ENCODE measurements at places on chromosomes 4 and X.

- no peak overlapping the region for H3K4me3 ChIP-seq
- DNase-seq: no peak
- H3K27me3 ChIP-seq: no peaks in the 10 kb centered on the region
- H3K27ac ChIP-seq: no peak overlapping the region
- H3K4me1 ChIP-seq: no peaks in the 10 kb centered on the region
- H3K36me3 ChIP-seq: no peaks in the 10 kb centered on the region
Observed at GRCh38 chr4:38788317-38788716, 5.5 kb upstream of the TLR10 start.

GRCh38 chr4:8297691-8298485 is 28.3 kb downstream of the HTRA3 start:
- H3K4me1 ChIP-seq: peaks cover 3% of the 10 kb centered on the region
- no peak overlapping the region for H3K27ac ChIP-seq
- H3K27me3 ChIP-seq: no peaks in the 10 kb centered on the region
- no peak for DNase-seq
- peaks cover 37% of the 10 kb centered on the region for H3K36me3 ChIP-seq

- DNase-seq: peak; percentile 4
- no peaks in the 10 kb centered on the region for H3K27me3 ChIP-seq
- no peaks in the 10 kb centered on the region for H3K4me1 ChIP-seq
- no peak overlapping the region for H3K4me3 ChIP-seq
- no peak overlapping the region for H3K27ac ChIP-seq
Observed at GRCh38 chrX:96909291-96909690, 25.6 kb downstream of the RPA4 start.

DNA sequence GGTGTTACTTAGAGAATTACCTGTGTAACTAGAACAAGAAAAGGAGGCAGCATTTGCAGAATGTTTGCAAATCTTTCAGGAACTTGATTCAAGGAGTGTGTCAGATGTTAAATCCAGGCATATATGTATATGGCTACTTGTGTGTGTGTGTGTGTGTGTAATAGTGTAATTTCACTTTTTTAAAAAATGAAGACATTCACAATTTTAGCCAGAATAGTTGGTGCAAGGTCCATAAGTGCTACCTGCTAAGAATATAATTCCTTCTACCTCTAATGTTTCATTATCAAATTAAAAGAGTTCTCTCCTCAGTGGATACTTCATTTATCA is 158.0 kb downstream of the PALLD start:
- no peaks in the 10 kb centered on the region for H3K36me3 ChIP-seq
- DNase-seq: no peak
- no peaks in the 10 kb centered on the region for H3K27me3 ChIP-seq

- no peak overlapping the region for H3K27ac ChIP-seq
- no peaks in the 10 kb centered on the region for H3K36me3 ChIP-seq
- no peak overlapping the region for H3K4me3 ChIP-seq
- no peaks in the 10 kb centered on the region for H3K4me1 ChIP-seq
- H3K27me3 ChIP-seq: peaks cover 3% of the 10 kb centered on the region
Observed at GRCh38 chrX:119726900-119727555, 31.4 kb upstream of the SOWAHD start.

GRCh38 chrX:23633834-23634580 is 33.3 kb upstream of the PRDX4 start:
- no peak overlapping the region for H3K27ac ChIP-seq
- DNase-seq: no peak
- no peaks in the 10 kb centered on the region for H3K36me3 ChIP-seq
- no peaks in the 10 kb centered on the region for H3K4me1 ChIP-seq
- H3K27me3 ChIP-seq: peaks cover 20% of the 10 kb centered on the region
- no peak overlapping the region for H3K4me3 ChIP-seq

GRCh38 chrX:9471571-9471985 is 6.7 kb downstream of the TBL1X start:
- no peak overlapping the region for H3K4me3 ChIP-seq
- DNase-seq: no peak
- peaks cover 34% of the 10 kb centered on the region for H3K27me3 ChIP-seq

GRCh38 chrX:125219852-125220251 is 99.8 kb upstream of the TEX13C start:
- DNase-seq: no peak
- no peaks in the 10 kb centered on the region for H3K36me3 ChIP-seq
- H3K27ac ChIP-seq: no peak overlapping the region
- no peak overlapping the region for H3K4me3 ChIP-seq
- no peaks in the 10 kb centered on the region for H3K4me1 ChIP-seq
- no peaks in the 10 kb centered on the region for H3K27me3 ChIP-seq

GRCh38 chrX:150085881-150086280 is 147.6 kb upstream of the EOLA2 start:
- peaks cover 49% of the 10 kb centered on the region for H3K4me1 ChIP-seq
- H3K27ac ChIP-seq: no peak overlapping the region
- no peak overlapping the region for H3K4me3 ChIP-seq
- no peaks in the 10 kb centered on the region for H3K36me3 ChIP-seq
- peaks cover 2% of the 10 kb centered on the region for H3K27me3 ChIP-seq

- H3K4me3 ChIP-seq: no peak overlapping the region
- DNase-seq: no peak
- no peak overlapping the region for H3K27ac ChIP-seq
Observed at GRCh38 chrX:65752294-65752693, 84.8 kb downstream of the MSN start.

- peak; percentile 57 for DNase-seq
- no peaks in the 10 kb centered on the region for H3K4me1 ChIP-seq
- no peaks in the 10 kb centered on the region for H3K36me3 ChIP-seq
- no peaks in the 10 kb centered on the region for H3K27me3 ChIP-seq
Observed at GRCh38 chrX:1521459-1521956, 15.5 kb downstream of the P2RY8 start.

GRCh38 chr4:178340468-178340867 is 898.2 kb upstream of the AGA start:
- H3K36me3 ChIP-seq: no peaks in the 10 kb centered on the region
- no peaks in the 10 kb centered on the region for H3K27me3 ChIP-seq
- no peak for DNase-seq
- H3K4me3 ChIP-seq: no peak overlapping the region
- H3K4me1 ChIP-seq: no peaks in the 10 kb centered on the region

GRCh38 chr4:171583790-171584189 is 229.4 kb upstream of the GALNTL6 start:
- no peaks in the 10 kb centered on the region for H3K36me3 ChIP-seq
- no peaks in the 10 kb centered on the region for H3K27me3 ChIP-seq

- H3K4me1 ChIP-seq: no peaks in the 10 kb centered on the region
- H3K36me3 ChIP-seq: no peaks in the 10 kb centered on the region
- H3K4me3 ChIP-seq: no peak overlapping the region
- no peak for DNase-seq
Observed at GRCh38 chrX:108309144-108309543, 129.1 kb downstream of the COL4A6 start.

GRCh38 chr4:55032788-55033187 is 92.6 kb downstream of the KDR start:
- no peak overlapping the region for H3K4me3 ChIP-seq
- H3K4me1 ChIP-seq: no peaks in the 10 kb centered on the region
- no peaks in the 10 kb centered on the region for H3K27me3 ChIP-seq
- no peak overlapping the region for H3K27ac ChIP-seq

GRCh38 chr4:143488687-143489086 is 24.8 kb upstream of the SMARCA5 start:
- no peak overlapping the region for H3K27ac ChIP-seq
- no peaks in the 10 kb centered on the region for H3K36me3 ChIP-seq
- DNase-seq: no peak
- no peak overlapping the region for H3K4me3 ChIP-seq

DNA sequence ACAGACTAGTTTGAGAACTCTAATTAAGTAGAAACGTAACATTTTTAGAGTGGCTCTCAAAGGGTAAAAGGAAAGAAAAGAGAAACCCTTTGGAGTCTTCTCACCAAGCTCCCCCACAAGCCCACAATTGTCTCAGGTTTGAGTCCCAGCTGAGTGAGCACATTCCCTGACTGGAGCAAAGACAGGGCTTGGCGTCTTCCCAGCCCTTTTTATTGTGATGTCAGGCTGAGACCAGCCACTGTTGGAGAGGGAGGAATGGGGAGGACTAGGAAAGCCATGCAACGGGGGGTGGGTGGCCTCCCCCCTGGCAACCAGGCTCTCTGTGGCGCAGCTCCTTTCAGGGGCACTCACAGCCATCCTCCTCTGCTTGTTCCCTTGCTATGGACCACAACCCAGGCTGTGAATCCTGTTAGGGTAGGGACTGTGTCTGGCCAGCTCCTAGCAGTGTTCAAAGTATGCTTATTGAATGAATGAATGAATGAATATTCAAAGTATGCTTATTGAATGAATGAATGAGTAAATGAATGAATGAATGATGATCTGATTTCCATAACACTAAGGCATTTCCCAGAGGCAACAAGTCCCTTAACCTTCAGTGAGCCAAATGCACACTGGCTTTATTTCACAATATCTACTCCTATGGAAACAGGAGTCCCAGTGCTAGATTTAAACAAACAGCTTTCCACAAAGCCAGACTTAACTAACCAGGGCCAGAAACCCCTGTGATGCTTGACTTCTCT is 413.3 kb downstream of the MID1IP1 start:
- no peaks in the 10 kb centered on the region for H3K36me3 ChIP-seq
- no peak overlapping the region for H3K4me3 ChIP-seq
- DNase-seq: peak; percentile 60
- H3K27ac ChIP-seq: no peak overlapping the region

DNA sequence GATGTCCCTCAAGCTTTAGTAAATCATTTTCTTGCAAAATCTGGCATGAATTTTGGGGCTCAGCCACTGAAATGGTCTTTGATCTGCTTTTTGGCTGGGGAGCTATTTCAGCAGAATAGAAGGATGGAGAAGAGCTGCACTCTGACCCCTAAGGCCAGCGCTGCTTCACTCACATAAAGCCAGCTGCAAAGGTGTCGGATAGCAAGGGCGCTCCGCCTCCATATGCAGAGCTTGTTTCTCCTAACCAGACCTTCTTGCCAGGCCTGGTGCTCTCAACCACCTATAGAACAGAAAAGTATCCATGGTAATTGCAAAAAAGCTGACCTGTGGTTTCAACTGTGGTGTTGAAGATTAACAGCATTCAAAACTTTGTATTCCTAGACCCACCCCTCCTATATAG is 24.1 kb upstream of the COQ2 start:
- H3K36me3 ChIP-seq: no peaks in the 10 kb centered on the region
- DNase-seq: no peak
- H3K4me3 ChIP-seq: no peak overlapping the region
- H3K4me1 ChIP-seq: no peaks in the 10 kb centered on the region

DNA sequence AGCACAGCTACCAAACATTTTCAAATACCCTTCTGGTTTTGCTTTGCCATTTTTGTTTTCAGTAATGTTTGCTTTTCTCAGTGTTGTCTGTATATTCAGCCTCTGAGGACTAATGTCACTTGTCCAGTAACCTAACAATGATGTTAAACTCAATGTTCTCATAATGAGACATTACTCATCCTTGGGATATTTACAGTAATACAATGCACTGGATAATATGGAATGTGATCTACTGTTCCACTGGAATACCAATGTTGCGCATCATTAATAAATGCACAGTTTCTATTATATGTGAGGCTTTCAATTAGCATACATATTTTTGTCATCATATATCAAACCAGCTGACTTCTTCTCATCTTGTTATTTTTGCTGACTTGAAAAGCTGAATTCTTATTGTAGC is 259.1 kb downstream of the SH2D1A start:
- H3K27me3 ChIP-seq: no peaks in the 10 kb centered on the region
- H3K4me3 ChIP-seq: no peak overlapping the region
- no peaks in the 10 kb centered on the region for H3K36me3 ChIP-seq
- H3K27ac ChIP-seq: no peak overlapping the region

DNA sequence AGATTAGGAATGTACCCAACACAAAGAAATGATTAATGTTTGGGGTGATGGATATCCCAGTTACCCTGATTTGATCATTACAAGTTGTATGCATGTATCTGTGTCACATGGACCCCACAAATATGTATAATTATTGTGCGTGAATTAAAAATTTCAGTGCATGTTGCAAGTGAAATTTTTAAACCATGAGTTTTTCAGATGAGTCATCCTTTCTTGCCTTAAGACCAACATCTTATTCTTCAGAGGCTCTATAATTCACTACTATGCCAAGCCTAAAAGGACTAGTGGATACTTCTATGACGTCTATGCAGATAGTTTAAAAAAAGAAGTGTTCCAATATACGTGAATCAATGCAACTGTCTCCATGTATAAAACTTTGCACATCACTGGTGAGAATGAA is 113.0 kb upstream of the SH3RF1 start:
- no peaks in the 10 kb centered on the region for H3K27me3 ChIP-seq
- no peaks in the 10 kb centered on the region for H3K36me3 ChIP-seq
- DNase-seq: no peak
- no peak overlapping the region for H3K27ac ChIP-seq
- H3K4me3 ChIP-seq: no peak overlapping the region

- no peak for DNase-seq
- H3K4me3 ChIP-seq: no peak overlapping the region
- no peak overlapping the region for H3K27ac ChIP-seq
- H3K27me3 ChIP-seq: no peaks in the 10 kb centered on the region
- H3K4me1 ChIP-seq: no peaks in the 10 kb centered on the region
Observed at GRCh38 chrX:73831500-73831899, 268.5 kb downstream of the CHIC1 start.

DNA sequence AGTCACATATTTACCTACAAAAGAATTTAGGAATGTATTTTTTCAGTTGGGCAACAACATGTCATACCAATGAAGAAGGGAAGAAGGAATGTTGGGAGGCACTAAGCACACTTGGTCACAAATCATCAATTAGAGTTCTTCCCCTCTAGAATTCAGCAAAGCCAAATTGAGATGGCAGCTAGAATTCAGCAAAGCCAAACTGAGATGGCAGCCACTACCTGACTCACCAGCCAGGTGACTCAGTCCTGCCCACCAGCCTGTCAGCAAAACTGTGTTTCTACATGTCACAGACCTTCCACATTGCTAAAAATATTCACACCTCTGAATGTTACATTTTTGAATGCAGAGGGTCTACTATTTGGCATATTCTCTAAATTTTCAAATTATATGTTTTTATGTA is 63.2 kb upstream of the NOCT start:
- peaks cover 3% of the 10 kb centered on the region for H3K4me1 ChIP-seq
- H3K27me3 ChIP-seq: no peaks in the 10 kb centered on the region
- no peak overlapping the region for H3K27ac ChIP-seq
- DNase-seq: no peak
- H3K4me3 ChIP-seq: no peak overlapping the region
- no peaks in the 10 kb centered on the region for H3K36me3 ChIP-seq

DNA sequence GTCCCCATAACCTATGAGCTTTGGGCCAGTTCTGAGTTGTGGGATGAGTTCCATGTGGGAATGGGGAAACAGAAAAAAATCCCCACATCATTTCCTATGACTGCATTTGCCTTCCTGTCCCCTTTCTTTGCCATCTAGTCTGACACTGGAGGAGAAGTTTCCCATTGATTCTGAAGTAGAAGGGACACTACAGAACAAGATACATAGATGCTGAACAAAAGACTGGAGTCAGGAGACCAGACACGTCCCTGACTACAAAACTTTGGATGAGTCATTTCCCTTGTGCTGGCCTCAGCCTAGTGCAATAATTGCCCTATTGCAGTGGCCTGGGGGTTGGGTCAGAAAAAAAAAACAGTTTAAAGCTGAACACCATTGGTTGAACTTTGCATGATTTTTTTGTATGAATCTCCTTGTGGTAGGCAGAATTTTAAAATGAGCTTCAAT is 22.1 kb downstream of the BEX3 start:
- no peaks in the 10 kb centered on the region for H3K36me3 ChIP-seq
- H3K27ac ChIP-seq: no peak overlapping the region
- H3K4me3 ChIP-seq: no peak overlapping the region
- no peak for DNase-seq
